HEK293T (cell line): ENCODE measurements at places on chromosomes 2 and 18.

DNA sequence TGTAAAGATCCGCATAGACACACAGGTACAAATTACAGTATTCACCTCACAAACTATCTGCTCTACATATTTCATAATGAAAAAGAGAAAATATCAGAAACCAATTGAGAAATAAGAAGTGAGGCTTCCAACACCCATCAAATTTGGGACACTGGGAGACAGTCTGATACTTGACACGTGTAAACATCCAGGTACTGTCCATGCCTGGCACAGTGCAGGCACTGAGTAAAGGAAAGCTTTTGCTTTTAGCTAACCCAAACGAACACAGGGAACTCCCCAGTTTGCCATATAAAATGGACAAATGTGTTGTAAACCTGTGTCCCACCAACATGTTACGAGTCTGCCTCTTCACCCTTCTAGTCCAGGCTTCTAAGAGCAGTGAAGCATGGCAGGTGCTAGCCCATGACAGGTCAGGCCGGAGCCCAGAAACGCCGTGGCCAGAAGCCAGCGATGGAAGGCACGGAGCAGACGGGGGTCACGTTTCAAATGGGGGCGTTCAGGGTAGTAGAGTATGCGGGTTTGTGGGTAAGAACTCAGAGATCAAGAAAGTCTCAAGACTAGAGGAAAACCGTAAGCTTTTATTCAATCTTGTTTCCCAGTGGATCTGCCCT, 27.0 kb downstream of the CDH2 start:
- DNase-seq: no peak

DNA sequence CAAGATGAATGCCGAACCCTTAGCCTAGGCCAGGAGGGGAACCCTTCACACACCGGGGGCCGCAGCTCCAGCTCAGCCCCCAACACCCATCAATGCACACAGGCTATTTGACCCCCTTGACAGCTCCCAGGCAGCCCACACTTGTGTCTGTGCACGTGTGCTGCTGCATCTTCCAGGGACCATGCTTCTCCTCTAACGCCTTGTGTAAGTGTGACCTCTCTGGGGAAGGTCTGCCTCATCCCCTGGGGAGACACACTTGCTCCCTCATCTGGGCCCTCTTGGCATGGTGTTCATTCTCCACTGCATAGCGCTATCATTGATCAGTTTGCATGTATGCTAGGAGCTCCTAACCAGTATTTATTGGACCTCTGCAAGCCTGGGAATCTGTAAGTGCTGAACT, 120.0 kb upstream of the FHL2 start:
- DNase-seq: no peak

DNA sequence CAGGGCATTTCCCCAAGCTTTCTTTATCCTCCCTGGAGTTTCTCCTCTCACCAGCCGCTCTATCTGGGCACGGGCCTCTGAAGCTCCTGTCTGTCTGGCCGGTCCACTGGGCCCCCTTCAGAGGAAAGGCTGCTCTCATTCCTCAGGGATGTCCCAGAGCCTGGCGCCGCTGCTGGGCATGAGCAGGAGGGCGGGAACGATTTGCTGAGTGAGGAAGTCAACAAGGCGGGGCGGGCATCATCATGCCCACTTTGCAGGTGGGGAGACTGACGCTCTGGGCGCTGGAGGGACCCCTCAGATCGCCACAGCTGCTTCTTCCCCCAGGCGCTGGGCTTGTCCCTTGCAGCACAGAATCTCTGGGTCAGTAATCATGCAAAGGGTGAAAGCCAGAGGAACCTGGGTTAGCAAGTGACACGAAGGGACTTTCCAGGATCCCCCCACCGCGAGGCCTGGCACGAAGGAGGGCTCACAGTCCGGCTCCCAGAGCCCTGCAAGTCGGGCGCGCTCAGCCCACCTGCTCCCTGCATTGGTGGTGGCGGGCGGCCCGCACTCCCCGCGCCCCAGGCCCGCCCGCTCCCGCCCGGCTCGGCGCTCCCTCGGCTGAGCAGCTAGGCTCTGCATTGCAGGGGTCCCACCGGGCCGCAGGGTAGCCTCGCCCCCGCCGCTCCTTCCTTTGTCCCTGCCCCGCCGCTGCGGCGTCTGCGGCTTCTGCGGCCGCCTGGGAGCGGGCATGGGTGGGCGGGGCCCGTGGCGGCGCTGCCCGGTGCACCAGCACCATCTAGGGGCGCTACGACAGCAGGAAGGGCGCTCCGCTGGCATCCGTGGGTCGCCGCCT, 157.8 kb downstream of the CYRIA start:
- peak; percentile 62 for DNase-seq

- no peak for DNase-seq
Measured at GRCh38 chr2:132414081-132414480, 2.5 kb upstream of the GPR39 start.

GRCh38 chr2:102463160-102463559, 9.9 kb upstream of the SLC9A4 start:
- DNase-seq: no peak

DNA sequence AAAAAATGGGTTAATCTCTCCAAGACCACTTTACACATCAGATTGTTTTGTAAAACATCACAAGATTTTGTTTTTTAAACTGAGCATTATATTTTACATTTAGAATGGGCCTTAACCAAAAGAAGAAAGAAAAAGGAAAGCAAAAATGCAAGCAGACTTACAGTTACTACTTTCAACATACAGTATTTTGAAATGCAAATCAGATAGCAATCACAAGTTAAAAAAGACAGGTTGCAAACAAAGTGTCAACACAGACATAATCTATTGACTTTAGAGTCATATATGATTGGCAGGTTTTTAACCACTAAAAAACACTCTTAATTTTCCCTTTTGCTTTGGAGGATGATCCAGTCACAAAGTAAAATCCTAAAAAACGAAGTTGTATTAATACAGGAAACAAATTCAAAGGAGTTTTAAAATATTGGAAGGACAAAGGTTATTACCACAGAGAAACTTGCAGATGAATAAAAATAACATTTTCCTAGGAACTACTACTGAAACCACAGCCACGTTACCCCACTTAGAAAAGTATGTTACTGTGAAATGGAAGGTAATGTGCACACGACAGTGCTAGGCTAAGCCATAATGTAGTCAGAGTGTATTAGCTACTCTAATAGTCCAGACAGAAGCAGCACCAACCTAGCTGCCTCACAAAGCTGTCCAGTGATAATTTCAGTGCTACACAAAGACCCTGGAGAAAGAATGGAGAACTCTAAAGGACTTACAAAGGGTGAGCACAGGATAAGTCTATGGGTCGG, 22.9 kb downstream of the DARS1 start:
- DNase-seq: no peak

- DNase-seq: no peak
Measured at GRCh38 chr18:72114801-72115594, 429.1 kb downstream of the CBLN2 start.

DNA sequence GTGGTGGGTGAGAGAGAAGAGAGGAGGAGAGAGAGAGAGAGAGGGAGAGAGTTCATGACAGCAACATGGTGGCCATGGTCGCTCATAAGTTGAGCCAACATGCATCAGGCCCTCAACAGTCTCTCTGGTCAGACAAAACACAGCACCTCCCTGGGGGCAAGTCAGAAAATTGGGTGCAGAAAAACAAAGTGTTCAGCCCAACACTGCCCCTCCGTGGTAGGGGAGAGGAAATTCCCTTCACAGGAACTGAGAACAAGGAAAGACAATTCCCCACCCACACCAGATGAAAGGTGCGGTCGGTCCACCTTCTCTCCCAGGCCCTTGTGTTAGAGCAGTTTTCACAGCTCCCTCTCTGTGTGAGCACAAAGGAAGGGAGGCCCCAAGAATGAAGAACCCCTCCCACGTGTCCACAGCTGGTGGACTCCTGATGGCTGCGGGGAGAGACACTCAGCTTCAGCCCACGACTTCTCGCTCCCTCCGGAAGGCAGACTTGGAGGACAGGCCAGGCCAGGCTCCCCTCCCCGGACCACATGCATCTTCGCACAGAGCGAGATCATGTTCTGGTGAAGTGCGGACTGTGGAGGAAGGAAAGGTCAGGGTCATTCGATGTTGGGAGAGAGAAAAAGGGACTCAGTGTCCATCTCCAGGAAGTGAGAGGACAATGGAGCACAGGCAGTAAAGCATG, 181.7 kb downstream of the ANAPC1 start:
- peak; percentile 73 for DNase-seq

GRCh38 chr2:179768765-179769164, 92.6 kb downstream of the ZNF385B start:
- no peak for DNase-seq

GRCh38 chr2:55159037-55159651, 72.9 kb downstream of the CLHC1 start:
- no peak for DNase-seq

DNA sequence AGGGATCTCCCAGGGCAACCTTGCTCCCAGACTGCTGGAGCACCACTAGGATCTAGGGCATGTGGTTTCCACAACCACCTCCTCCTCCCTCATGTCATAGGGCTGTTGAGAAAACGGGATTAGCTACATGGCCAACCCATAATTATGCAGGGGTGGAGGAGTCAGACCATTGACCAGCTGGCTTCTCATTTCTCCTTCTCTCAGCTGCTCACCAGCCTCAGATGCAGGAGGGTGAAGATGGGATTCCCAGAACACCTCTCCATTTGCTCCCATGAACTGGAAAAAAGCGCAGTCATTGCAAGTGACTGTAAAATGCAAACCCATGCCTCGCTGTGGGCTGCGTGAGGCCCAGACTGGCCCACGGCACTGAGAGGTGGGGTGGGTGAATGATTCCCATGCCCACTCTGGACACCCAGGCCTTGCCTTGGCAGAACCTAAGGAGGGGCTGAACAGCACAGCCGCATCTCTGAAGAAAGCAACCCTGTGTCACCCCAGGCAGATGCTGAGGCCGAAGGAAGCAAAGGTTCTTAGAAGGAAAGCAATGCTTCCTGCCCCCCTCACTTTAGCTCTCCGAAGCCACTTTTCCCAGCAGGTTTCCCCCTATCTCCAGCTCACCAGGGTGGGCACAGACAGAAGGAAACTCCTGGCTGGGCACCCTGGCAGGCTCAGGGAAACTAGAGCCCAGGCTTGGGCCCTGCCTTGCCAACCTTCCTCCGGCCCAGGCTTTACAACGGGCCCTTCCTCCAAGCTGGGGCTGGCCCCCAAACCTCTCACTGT, 69.6 kb upstream of the RTN4 start:
- no peak for DNase-seq

- no peak for DNase-seq
Measured at GRCh38 chr2:239529313-239530015, 128.6 kb upstream of the HDAC4 start.

DNA sequence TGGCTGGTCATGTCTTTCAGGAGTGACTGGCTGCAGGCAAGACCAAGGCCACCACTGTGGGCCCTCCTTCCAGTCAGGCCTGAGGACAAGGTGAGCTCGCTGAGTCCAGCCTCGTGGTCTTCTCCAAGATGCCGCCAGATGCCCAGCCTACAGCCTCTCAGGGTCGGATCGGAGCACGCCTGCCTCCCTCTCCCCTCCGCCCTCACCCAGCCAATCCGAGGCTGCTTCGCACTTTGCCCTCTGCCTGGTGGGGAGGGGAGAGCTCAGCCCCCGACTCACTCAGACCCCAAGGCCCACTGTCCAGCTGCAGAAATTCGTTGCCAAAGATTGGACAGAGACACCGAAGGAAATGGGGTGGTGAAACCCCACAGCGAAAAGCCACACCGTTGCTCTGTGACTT, 33.1 kb downstream of the ATOH8 start:
- DNase-seq: no peak

DNA sequence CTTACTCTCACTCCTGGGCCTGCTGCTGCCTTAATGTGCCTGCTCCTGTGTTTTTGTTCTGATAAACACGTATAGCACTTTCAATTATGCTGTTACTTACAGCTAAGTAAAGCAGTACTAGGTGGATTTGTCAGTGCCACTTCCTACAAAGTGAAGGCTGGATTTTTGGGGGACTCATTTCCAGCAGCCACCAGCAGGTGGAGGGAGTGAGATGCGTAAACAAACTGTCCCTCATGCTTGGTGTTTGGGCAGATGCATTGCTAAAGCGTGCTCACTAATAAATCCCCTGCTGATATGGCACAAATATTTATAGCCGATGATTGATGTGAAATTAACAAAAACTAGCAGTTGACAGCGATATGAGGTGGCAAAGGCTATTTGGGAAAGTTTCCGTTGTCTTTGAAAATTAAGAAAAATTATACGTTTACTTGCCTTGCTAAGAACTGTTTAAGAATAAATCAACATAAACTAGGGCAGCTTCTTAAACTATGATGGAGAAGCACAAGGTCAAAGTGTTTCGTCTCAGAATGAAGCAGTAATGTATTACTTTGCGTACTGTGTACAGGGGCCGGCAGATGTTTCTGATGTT, 101.7 kb downstream of the AGAP1 start:
- peak; percentile 57 for DNase-seq

DNA sequence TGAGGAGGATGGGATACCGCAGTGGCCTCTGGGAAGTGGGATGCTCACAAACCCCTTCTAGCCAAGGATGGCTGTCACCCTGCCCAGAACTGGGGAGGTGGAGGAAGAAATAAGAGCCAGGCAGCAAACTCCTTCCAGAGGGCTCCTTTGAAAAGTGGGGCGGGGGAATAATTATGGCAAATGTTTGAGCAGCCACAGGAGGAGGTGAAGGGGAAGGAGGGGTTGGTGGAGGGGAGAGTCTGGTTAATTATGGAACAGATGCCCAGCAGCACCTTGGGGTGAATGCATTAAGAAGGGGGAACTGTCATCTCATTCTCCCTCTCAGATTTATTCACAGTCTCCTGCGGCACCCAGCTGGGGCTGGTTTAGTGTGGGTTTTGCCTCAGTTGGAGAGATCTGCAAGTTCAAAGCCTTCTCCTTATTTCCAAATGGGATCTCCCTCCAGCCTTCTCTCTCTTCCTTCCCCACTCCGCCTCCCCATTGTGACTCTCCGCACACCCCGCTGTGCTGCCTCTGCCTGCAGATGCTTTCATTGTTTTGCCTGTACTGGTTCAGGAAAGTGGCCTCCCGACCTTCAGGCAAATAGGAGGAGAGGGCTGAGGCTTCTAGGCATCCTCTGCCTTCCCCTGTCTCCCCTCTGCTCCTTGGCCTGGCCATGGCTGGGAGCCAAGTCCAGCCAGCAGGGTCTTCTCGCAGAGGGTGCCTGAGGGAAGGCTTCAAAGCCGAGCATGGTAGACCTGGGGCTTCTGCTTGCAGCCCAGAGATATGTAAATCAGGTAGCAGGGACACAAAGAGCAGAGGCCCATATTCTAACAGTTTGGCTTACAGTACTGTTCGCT, 457.2 kb upstream of the MEX3C start:
- DNase-seq: no peak

DNA sequence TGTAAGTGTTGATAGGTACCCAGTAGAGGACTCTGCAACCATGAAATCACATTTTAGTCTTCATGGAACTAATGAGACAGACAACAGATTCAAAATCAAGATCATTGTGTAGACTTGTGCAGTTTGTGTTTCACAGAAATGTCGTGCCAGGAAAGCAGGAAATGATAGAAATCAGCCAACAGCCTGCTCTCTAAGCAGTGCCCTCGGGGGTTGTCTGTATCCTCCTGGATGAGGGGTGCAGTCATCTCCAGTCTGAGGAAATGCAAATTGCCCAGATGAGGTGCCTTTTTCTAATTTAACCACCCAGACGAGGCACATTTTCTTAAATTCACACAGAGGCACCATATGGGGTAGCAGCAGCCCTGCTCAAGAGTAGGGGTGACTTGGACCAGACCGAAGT, 663.1 kb downstream of the XIRP2 start:
- DNase-seq: no peak

- DNase-seq: no peak
Measured at GRCh38 chr2:191056228-191056627, 42.3 kb upstream of the STAT1 start.

- DNase-seq: no peak
Measured at GRCh38 chr18:40929399-40929798, 1025.6 kb upstream of the PIK3C3 start.

- DNase-seq: no peak
Measured at GRCh38 chr2:112996635-112997034, 8.6 kb upstream of the IL36A start.

- DNase-seq: no peak
Measured at GRCh38 chr2:224894356-224894755, 147.9 kb downstream of the DOCK10 start.
